ENCODE measurements at places on chromosomes 16 and 17.

DNA sequence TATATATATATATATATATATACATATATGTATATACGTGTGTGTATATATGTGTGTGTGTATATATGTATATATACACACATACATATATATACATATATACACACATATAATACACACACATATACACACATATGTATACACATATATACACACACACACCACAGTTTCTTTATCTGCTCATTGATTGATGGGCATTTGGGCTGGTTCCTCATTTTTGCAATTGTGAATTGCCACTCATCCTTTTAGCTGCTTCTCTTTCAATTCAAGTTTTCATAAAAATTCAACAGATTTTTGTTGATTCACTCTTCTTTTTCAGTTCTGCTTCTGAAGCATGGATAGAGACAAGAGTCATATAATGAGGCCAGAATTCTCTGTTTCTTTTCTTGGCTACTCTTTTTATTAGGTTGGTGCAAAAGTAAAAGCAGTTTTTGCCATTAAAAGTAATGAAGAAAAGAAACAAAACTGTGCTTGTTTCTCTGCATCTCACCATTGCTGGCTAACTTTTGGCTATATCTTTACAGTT lies 44.5 kb downstream of the SLFN5 start:
- no peak for ATAC-seq

DNA sequence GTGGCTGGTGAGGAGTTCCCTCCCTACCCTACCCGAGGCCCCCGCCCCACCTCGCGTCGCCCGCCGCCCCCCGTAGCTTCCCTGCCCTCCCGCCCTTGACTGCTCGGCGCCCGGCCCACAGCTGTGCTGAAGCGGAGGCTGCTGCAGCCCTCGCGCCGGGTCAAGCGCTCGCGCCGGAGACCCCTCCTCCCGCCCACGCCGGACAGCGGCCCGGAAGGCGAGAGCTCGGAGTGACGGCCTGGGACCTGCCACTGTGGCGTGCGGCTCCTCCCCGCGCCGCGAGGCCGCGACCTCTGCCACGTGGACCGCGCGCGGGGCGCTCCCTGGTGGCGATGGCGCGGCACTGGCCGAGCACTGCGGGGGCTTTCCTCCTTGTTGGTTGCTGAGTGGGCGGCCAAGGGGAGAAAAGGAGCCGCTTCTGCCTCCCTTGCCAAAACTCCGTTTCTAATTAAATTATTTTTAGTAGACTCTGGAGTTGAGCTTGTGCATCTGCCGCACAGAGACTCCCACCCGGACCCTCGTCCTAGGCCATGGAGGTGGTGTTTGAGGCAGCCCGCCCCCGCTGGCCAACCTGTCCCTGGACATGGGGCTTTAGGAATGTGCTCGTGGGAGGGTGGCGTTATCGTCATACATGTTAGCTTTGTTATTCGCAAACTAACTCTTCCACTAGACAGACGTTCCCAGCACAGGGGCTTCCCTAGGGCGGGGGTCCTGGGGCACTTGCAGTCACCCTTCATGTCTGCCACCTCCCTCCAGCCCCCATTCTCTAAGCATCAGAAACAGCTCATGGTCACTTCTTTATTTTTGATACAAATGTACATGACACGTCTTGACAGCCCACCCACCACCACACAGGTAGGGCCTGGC lies 4.4 kb downstream of the TP53I13 start:
- peak; percentile 69 for ATAC-seq

DNA sequence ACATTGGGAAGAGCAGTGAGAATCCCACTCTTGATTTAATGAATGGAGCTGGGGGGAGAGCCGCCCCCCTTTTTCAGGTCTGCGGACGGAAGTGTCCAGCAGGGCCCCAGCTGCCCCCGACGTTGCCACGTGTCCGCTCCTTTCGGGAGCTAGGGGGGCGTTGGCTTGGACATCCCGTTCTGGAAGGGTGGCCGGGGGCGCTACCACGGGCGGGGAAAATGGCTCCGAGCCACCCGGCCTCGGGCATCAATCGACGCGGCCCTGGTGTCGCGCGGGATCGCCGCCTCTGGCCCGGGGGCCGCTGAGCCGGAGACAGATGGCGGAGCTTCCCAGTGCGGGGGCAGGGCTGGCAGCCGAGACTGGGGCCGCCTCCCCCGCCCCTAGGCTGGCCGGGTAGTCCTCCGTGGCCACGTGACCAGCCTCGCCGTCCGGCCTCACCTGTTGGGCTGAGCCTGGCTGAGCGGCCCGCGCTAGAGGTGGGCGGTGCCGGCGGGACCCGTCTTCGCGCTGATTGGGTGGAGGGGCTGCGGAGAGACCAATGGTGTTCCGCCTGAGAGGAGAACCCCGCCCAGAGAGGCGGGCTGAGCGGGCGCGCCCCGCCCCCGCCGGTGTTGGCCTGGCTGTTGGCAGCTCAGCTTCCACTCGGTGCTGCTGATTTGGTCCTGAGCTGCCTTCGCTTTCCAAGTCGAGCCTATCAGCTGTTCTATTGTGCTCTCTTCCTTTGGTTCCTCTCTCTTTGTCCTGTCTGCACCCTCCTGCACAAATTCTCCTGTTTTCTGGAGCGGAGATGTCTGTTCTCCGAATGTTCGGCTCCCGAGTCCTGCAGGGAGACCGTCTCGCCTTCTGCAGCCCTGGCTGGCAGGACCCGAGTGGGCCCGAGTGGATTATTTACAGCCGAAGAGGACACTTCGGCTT lies 8.3 kb downstream of the HS3ST3B1 start:
- peak; percentile 94 for ATAC-seq

- ATAC-seq, result no peak
Measured at GRCh38 chr17:21161498-21162393, 35.0 kb downstream of the DHRS7B start.

DNA sequence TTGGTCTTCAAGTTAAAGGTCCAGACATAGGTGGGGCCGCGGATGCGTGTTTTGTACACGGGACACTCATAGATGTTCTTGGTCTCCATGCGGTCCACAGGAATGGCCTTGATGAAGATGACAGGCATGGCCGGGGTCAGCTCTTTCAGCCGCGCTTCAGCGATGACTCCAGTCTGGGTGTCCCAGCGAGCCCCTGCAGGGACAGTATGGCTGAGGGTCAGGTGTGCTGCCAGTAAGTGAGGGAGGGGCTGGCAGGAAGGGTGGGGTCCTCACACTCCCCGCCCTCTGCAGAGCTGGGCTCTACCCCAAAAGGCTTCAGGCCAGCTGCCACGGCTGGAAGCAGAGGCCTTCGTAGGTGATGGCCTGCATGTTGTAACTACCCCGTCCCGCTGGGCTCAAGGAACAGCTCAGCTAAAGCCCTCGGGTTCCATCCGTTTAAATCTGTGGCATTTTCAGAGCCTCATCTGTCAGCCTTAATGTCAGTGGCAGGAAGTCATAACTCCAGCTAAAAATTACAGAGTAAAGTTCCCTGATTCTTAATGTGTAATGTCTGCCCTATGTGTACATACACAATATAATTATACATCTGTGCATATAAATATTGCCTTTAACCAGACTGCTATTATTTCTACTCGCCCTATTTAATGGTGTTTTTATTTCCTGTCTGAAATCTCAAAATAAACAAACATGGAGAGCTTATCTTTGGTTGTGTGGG lies 45.7 kb downstream of the PGS1 start:
- ATAC-seq, result no peak

DNA sequence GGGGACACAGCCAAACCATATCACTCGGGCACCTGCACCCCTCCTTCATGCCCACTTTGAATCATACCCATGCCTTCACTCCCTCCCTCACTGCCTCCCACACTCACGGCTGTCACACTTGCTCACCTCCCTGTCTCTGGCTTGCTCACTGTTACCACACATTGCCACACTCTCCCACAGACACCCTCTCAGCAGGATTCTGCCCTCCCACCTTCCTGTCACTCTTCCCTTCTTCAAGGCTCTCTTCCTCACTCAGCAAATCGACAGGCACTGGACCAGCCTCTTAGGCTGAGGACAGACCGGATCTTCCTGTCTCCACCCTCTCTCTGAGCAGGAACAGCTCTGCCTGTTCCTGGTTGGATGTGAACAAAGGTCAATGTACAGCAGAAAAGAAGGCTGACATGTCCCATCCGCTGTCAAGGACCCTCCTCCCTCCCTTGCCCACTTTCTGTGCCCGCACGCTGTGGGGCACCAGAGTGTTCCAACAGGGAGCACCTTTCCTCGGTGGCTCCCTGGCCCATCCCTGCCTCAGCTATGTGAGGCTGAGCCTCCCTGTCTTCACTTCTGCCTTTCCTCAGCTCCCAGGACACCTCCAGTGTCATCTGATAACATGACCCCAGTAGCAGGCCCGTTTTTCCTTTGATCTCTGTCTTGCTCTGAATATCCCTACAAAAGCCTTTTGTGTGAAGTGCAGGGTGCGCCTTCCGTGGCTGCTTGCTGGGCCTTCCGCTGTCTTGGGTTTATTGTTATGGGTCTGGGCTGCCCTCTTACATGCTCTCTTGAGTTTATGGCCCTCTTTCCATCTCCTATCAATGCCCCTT lies 47.0 kb downstream of the CCDC182 start:
- ATAC-seq, result no peak

DNA sequence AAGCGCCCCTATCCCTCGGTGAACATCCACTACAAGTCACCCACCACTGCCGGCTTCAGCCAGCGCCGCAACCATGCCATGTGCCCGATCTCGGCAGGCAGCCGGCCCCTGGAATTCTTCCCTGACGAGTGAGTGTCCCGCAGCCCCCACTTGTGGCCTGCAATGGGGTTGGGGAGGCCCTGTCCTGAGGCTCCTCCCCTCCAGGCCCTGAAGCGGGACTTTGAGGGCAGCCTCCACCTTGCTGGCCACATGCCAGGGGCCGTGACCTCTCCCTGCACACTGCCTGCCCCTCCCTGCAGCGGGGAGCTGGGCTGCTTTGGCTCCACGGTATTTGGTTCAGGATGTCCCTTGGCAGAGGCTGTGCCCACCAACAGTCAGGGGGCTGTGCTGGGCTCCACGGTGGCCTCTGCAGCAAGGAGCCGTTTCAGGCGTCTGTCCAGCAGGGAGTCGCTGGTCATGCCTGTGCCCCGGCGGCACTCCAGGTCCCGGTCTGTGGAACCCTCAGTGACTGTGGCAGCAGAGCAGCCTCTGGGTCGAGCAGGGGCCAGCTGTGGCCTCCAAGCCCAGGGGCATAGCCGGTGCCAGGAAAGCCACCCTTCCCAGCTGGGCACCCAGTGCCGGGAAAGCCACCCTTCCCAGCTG lies 8.3 kb downstream of the NME3 start:
- ATAC-seq, result no peak

DNA sequence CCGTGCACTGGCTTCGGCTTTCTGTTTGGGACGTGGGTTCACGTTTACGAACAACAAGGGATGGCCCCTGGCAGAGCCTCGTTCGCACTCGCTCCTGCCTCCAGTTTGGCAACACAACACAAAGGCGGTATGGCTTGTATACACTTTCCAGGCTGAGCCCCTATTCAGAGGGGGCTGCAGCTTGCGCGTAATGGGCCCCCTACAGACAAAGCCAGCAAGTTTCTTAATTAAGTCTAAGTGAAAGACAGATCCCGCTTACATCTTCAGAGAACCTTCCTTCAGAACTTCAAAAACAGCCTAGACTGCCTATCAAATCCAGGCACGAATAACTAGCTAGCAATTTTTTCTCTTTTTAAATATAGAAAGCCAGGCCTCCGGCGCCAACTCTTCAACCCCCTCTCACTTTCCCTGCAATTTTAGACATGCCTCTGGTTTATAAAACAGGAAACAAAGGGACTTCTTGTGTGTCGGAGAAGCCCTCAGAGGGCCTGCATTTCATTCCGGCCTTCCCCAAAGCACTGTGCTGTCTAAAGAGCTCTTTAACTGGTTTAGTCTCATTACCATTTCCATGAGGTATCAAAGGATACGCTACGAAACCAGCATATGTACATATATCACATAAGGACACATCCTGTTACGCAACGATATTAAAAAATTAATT lies 244.9 kb downstream of the STX8 start:
- ATAC-seq, result no peak

DNA sequence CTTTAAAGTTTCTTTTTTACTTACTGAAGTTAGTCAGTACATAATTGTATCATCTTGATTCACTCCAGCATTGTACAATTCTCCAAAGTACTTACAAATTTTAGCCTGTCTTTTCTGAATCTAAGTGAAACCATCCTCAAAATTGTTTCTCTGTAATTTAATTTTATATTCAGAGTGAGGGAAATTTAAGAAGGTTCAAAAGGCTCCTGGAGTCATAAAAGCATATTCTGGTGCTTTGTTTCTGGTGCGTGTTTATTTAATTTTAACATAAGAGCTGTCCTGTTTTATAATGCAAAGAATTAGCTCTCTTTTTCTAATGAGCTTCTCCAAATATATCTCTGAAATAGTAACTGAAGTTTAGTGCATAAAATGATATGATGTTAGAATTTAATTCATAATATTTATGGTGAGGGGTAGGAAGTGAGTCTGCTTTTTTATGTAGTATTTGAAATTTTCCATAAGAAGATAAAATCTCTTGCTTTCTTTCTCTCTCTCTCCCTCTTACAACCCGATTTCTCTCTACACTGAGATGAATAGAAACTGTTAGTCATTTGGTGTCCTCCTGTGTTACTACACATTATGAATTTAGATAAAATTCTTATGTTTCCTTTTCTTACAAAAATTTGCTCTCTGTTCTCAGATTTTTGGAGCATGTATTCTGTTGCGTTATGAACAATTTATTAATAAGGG lies 339.8 kb downstream of the BCAS3 start:
- no peak for ATAC-seq

GRCh38 chr17:10268005-10268404 lies 69.6 kb upstream of the GAS7 start:
- ATAC-seq, result no peak

DNA sequence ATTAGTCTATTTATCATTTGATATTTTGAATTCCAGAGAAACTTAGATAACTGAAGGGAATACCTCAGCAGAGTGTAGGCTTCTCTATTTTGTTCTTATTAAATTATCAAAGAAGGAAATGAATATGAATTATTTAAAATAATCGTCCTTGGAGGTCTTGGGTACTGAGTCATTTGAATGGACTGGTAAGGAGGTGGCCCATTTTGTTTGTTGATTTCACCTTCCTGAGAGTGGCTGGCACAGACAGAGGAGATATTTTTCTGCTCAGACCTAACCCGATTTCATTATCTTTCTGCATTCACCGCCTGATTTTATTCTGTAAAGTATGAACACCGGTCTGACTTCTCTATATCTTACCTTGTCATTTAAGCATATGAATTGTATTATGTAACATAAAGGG lies 88.0 kb downstream of the USP22 start:
- no peak for ATAC-seq
